ENCODE measurements at places on chromosomes 4 and X.

DNA sequence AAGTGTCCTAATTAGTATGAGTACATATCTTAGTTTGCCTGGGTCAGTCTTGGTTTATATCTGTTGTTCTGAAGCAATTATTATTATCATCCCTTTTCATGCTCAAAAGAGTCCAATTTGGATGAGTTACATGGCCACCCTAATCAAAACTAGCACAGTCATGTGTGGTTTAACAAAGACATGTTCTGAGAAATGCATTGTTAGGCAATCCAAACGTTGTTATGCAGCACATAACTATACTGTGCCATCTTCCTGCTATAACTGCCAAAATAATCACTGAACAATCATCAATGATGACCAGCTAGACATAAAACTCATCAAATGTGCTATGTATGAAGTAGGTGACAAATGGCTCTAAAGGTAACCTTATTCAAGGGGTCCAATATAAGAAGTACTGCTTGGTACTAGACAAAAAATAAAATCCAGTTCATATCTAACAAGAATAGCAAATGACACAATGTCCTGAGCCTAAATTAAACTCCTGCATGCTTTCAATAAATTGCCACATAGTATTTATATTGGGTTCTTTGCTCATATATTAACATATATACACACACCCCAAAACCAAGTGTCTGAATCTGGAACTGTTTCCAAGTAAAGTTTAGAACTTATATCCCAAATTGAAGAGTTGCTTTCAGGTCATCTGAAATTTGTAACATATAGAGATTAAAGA is 41.9 kb downstream of the CNOT6L start:
- DNase-seq = no peak

DNA sequence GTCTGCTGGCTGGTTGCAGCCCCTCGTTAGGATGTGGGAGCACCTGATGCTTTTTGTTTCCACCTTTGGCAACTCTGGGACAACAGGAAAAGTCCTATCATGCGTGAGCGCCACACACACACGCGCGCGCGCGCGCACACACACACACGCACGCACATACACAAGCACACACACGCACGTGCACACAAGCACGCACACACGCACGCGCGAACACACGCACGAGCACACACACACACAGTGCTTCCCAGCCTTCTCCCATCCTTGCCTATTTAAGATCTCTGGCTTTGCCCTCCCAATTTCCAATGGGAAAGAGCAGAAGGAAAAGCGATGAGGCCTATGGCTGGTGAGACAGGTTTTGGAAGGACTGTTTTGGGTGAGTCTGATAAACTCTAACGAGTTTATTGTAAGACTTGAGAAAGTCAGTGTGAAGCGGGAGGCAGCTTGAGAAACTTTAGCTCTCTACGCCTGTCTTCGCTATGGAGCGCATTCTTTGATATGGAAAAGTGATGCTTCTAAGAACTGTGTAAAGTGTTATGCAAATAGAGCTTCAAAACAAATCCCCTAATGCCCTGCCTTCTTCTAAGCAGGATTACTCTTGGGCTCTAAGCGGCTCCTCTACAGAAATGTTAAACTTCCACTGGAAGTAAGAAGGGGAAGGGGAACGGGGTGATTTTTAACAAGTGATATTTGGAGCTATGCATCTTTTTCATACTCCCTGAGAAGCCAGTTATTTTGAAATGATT is 11.8 kb downstream of the SUPT20HL1 start:
- DNase-seq = no peak

GRCh38 chr4:188296331-188296730 is 157.1 kb downstream of the TRIML1 start:
- DNase-seq = no peak

GRCh38 chrX:34826964-34827363 is 115.6 kb upstream of the FAM47B start:
- DNase-seq = no peak

- DNase-seq = no peak
Observed at GRCh38 chrX:68204521-68205038, 228.7 kb downstream of the OPHN1 start.

- no peak for DNase-seq
Observed at GRCh38 chr4:177267911-177268310, 41.8 kb upstream of the NEIL3 start.

GRCh38 chrX:72304877-72305276 is 837 bp downstream of the CITED1 start:
- no peak for DNase-seq

DNA sequence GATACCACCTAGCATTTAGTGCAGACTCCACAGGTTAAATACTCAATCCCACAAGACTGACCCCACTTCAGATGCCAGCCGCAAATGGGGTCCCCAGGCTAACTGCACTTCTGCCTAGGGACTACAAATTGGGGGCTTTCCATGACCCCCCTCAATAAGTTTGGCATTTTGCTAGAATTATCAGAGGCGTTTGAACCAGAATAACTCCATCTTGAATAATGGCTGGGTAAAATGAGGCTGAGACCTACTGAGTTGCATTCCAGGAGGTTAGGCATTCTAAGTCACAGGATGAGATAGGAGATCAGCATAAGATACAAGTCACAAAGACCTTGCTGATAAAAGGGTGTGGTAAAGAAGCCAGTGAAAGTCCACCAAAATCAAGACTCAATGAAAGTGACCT is 15.1 kb downstream of the RELL1 start:
- DNase-seq = no peak

GRCh38 chr4:97003715-97004114 is 1139.6 kb downstream of the STPG2 start:
- DNase-seq = no peak

DNA sequence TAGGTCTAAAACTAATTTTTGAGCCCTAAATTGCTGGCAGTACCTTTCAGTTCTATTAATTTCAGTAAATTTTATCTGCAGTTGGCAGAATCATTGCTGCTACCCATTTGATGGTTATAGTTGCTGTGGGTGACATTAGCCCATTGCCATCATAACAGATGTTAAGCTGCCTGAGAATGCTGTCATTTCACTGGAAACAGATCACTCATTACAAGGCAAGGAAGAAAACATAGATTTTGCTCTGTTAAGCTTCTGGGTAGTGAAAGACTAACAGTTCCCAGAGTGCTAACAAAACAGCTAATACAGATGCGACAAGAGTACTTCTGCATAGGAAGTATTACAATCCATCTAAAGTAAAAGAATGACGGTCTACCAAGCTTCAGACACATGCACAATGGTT is 213.2 kb downstream of the SPANXN3 start:
- DNase-seq = no peak

DNA sequence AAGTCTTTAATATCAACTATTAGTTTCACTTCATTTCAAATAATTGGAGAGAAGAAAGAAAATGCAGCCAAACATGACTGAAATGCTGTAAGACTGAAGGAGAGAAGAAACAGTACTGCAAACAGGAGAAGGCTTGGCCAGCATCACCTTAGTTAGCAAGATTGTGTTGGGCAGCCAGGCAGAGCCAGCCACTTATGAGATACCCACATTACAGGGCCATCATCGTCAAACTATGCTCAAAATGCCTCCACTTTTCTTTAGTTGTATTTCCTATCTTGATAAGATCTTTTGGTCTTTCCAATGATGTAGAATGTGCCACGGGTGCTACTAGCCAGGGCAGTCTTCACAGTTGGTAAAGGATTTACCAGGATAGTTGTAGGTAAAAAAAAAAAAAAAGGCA is 10.9 kb upstream of the IRF2 start:
- no peak for DNase-seq

DNA sequence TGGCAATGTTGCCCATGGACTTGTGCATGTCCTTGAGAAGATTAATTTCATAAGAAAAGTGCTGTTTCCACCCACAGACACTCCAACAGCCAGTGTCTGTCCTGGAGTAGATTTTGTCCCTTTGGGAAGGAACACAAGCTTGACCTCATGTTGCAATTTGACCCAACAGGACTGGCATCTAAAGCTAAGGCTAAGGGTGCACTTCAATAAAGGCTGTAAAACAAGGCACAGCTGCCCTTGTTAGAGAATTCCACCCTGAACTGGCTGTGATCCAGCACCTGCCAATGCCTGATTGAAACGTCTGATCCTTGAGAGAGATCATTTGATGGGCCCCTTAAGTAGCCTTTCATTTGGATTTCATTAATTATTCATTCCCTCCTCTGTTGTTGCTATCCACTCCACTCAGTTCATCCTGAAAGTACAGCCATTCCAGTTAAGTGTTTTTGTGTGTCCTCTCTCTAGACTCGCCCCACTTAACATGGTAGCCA is 56.2 kb downstream of the CD99L2 start:
- no peak for DNase-seq

GRCh38 chrX:63513825-63514568 is 162.9 kb upstream of the SPIN4 start:
- DNase-seq = no peak

DNA sequence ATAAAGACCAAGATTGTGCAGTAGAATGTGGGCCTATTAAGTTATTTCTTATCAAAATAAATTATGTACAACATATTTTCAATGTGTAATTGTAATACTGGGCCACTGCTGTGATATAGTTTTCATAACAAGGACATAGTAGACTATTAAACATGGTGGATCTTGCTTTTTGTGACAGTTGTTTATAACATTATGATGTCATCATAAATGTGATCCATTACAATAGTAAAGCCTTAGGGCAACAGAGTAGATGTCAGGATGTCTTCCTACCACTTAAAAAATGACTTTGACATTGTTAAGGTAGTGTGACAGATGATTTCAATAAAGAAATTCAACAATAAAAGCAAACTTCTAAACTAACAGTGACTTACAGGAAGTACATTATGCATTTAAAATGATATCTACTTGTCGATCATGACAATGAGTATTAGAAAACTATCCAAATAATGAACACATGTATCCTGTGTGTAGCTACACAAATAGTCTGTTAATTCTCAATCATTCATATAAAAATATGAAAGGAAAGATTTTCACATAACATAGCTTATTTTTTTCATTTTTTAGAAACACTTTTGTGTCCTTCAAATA is 5.3 kb upstream of the AGA start:
- DNase-seq = no peak

DNA sequence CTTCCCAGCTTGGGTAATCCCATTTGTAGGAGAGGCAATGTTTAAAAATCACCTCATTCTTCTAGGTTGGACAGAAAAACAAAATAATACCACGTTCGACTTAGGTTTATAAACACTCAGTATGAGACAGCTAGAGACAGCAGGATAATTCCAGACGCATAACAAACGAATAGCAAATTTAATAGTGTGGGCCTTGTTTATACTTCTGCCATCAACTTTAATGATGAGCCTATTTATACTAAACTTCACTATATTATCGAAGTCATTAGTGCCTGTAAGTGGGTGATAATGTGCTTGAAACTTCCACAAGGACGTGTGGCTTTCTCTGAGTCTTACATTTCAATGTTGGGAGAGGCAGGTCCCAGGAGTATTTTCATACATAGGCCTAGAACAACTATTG is 255.7 kb upstream of the PPARGC1A start:
- DNase-seq = no peak

DNA sequence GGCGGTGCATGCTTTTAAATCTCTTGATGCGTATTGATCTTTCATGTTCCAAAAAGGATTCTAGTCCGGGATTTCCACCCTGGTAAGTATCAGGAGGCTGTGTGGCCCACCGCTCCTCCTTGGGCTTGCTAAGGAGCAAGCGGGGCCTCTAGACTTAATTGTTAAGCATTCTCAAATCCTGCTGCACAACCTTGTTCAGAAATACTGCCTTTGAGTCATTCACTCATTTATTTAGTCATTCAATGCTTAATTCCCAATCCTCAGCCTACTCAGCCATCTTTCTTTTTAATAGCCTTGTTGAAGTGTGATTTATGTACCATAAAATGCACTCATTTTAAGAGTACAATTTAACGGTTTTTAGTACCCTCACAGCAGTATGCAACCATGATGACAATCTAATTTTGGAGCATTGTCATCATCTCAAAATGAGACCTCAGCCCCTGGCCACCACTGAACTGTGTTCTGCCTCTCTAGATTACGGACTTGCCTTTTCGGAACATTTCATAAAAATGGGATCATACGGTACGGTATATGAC is 15.6 kb upstream of the SLC2A9 start:
- no peak for DNase-seq
